GM23248 (cell line): ENCODE measurements at places on chromosomes 6 and 20. TPM values are rescaled to one million over a fixed set of nuclear protein-coding genes. Genes with fewer than 3 reads are reported as not detected.

The TMEM14C gene
- polyA plus RNA-seq = 256 and 272 TPM in 2 replicates

The WFDC10B gene
- not detected in 2 replicates for polyA plus RNA-seq

The ADTRP gene
- polyA plus RNA-seq = 2.6 and 3.4 TPM in 2 replicates

The TEAD3 gene
- 6.9 TPM in 2 replicates for polyA plus RNA-seq

The MMP24 gene
- polyA plus RNA-seq = 0.61 and 0.70 TPM in 2 replicates

The PRRT1 gene
- 2.1 and 2.2 TPM in 2 replicates for polyA plus RNA-seq

The ULBP3 gene
- 3.7 and 4.4 TPM in 2 replicates for polyA plus RNA-seq

The CD93 gene
- polyA plus RNA-seq = 0.03 TPM in 1 of 2 replicates, not detected in the other

The ASIP gene
- polyA plus RNA-seq = not detected in 2 replicates

The CNKSR3 gene
- polyA plus RNA-seq = 1.9 TPM in 2 replicates

The SLC17A1 gene
- polyA plus RNA-seq = not detected in 2 replicates

The PPP1R16B gene
- 0.34 TPM in 1 of 2 replicates, not detected in the other for polyA plus RNA-seq

The FAM184A gene
- 0.25 TPM in 1 of 2 replicates, not detected in the other for polyA plus RNA-seq

The SYCP2 gene
- 0.24 and 0.39 TPM in 2 replicates for polyA plus RNA-seq

The MTRF1L gene
- polyA plus RNA-seq = 21.9 and 22.7 TPM in 2 replicates

DNA sequence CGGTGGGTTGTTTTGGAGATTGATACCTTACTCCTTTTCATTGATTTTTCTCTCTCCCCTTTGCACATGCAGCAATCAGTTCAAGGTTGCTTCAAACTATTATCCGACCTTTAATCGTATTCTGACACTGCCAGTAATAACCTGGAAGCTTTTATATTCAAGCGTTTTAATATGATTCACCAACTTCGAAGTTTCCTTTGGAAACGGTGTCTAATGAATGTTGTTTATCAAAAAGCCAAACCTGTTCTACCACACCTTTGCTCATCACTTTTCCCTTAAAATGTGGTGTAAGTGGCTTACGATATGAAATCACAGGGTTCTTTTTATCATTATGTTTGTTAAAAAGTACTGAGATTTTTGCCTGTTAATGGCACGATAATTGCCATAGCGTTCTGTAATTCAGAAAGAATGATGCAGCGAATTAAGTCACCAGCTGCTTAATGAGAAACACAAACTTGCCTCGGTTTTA lies 660 bp downstream of the STXBP5 start:
- peak; percentile 54 for DNase-seq

GRCh38 chr6:130993292-130993765 lies 69.7 kb downstream of the EPB41L2 start:
- DNase-seq = no peak

DNA sequence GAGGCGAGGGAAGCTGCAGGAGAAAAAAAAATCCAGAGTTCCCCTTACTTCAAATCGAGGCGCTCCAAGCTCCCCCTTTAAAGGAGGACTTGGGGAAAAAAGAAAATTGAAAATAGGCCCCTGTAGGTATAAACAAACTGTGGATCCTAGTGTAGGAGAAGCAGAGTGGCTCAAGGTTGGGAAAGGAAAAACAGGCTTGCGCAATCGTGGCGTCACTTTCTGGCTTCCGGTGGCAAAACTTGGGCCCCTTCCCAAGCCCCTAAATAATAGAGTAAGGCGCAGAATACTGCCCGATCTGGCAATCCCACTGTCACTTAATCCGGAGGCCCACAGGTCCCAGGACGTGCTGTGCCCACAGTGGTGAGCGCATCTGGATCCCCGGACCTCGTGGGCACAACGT lies 8.0 kb downstream of the PAX1 start:
- no peak for DNase-seq

DNA sequence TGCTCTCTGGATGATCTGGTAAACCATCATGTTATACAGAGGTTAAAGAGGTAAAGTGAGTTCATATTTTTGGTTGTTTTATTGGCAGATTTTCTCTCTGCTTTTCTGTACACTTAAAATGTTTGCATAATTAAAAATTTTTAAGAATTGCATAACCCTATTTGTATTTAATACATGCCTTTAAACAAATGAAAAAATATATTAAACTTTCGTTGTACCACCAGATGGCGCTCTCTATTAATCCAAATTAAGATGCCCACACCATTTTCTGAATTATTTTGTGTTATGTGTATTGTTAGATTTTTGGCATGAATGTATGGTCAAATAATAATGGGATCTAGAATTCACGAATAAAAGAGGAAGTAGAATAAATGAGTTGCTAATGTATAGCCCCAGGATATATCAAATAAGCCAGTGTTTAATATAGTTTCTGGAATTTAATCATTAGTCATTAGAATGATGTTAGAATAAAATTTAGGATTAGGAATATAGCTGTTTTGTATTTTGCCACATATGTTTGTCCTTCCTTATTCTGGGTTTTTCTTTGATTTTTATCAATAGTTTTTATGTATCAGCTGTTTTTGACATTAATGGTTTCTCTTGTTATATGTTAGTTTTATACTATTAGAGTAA lies 38.9 kb downstream of the SMAP1 start:
- DNase-seq = peak; percentile 65

- DNase-seq = peak; percentile 20
Measured at GRCh38 chr6:149453597-149454345, 31.0 kb downstream of the ZC3H12D start.

DNA sequence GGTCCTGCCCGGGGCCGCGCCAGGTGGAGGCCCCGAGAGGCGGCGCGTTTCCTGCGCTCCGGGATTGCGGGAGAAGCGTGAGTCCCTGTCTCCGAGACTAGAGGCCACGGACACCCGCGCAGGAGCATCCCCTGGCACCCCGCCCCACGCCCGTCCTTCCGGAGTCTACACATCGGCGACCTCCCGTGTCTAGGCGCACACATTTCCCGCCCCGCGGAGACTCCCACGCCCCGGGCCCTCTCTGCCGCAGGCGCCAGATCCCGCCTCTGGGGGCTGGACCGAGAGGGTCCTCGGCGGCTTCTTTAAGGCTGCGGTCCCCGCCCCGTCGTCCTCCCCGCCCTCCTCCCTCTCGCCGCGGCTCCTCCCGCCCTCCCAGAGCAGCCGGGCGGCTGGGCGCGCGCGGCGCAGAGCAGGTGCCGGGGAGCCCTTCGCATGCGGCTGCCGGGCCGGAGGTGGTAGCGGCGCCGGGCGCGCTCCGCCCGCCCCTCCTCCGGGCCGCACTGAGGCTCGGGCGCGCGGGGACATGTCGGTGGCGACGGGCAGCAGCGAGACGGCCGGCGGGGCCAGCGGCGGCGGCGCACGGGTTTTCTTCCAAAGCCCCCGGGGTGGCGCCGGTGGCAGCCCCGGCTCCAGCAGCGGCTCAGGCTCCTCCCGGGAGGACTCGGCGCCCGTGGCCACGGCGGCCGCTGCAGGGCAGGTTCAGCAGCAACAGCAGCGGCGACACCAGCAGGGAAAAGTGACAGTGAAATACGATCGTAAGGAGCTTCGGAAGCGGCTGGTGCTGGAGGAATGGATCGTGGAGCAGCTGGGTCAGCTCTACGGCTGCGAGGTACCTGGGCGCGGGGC lies at the start of gene PPP1R14C:
PPP1R14C (plus strand) TSS at position 375 of the 846 bp plus-strand sequence; CDS start at position 524, 149 bp downstream.
- peak; percentile 81 for DNase-seq

DNA sequence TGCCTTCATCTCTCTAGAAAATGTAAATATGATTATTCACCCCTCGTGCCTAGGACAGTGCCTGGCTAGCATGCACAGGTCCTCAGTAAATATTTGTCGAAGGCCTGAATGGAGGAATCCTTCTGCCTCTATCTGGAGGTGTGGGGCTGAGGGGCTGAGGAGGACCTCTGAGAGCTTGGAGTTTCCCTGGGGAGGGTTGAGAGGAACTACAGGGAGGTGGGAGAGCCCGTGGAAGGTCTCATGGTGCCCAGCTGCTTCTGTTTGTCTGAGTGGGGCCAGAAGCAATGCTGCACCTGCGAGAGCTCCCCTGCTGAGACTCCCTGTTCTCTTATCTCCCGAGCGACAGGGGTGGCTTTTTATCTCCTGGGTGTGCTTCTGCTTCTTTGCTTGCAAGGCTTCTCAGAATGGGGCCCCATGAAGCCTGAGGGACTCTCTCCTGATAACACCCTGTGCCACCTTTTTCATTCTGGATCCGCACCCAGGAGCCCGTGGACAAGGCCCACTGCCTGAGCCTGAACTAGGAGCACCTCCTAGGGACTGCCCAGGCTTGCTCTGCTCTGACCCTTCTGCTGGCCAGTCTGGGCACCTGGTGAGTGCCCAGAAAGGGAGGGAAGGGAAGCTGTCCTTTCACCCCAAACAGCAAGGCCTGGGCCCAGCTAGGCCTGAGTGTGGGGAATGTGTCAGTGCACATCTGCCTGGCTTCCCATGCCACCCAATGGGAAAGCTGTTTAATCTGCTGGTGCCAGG lies 2.4 kb downstream of the SLC29A1 start:
- no peak for DNase-seq

DNA sequence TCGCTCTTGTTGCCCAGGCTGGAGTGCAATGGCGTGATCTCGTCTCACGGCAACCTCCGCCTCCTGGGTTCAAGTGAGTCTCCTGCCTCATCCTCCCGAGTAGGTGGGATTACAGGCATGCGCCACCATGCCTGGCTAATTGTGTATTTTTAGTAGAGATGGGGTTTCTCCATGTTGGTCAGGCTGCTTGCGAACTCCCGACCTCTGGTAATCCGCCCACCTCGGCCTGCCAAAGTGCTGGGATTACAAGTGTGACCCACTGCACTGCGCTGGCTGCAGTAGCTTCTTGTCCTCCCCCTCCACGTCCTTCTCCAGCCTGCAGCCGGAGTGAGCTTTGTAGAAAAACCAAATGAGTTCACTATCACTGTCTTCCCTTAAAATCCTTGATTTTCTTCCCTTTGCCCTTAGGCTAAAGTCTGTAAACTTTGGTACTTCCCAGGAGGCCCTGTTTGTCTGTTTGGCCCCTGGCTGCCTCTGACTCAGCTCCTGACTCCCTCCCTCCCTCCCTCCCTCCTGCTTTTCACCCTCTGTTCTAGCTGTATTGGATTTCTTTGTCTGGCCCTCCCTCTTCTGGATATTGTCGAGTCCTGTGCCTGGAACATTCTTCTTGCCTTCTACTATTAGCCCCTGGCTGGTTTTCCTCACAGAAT lies 12.9 kb downstream of the PARD6B start:
- peak; percentile 91 for DNase-seq

GRCh38 chr20:3227506-3227905 lies 11.5 kb downstream of the SLC4A11 start:
- DNase-seq = no peak

GRCh38 chr6:166466178-166467122 lies 83.7 kb upstream of the MPC1 start:
- DNase-seq = peak; percentile 93

DNA sequence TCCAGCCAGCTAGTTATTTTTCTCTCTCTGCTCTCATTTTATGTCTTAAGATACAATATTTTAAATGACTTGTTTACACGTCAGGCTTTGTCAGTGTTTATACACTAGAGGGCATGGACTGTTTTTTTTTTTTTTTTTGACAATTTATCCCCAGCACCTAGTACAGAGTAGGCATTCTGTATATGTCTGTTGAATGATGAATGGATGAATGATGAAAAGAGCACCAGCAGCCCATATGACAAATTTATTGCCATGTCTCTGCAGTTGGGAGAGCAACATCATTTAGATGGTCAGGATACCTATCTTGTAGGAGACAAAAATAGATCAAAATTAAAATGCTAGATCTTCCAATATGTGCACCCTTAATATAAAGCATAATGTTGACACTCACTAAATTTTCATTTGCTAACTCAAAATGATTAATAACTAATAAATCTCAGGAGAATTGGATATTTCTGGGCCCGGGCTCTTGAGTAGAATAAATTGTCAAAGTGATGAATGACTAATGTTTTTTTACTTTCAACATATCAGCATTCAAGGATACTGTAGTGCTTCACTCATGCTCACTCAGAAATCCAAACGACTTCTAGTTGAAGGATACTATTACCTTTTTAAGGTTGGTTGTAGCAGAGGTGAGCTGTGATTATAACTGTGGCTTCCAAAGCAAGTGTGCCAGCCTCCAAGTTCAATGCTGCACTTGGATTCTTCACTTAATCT lies 200.0 kb downstream of the PHACTR1 start:
- DNase-seq = no peak

GRCh38 chr20:22974354-22974753 lies 60.8 kb upstream of the SSTR4 start:
- peak; percentile 52 for DNase-seq

DNA sequence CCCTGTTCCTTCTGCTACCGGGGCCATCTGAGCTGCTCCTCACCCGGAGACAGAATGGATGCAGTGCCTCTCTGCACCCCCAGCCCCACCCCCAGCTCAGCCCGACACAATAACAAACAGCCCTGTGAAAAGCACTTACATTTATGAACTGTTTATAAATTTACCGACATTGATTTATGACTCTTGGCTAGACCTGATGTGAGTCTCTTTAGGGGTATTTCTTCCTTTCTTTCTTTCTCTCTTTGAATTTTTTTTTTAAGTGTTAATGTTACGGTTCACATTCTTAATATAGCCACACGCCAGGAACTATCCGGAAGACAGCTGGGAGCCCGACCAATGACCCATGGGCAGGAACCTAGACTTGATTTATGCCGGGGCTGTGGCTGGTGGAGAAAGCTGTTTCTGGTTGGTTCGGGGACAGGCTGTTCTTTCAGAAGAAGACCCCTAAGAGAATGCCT lies 266.3 kb downstream of the CDC5L start:
- no peak for DNase-seq

DNA sequence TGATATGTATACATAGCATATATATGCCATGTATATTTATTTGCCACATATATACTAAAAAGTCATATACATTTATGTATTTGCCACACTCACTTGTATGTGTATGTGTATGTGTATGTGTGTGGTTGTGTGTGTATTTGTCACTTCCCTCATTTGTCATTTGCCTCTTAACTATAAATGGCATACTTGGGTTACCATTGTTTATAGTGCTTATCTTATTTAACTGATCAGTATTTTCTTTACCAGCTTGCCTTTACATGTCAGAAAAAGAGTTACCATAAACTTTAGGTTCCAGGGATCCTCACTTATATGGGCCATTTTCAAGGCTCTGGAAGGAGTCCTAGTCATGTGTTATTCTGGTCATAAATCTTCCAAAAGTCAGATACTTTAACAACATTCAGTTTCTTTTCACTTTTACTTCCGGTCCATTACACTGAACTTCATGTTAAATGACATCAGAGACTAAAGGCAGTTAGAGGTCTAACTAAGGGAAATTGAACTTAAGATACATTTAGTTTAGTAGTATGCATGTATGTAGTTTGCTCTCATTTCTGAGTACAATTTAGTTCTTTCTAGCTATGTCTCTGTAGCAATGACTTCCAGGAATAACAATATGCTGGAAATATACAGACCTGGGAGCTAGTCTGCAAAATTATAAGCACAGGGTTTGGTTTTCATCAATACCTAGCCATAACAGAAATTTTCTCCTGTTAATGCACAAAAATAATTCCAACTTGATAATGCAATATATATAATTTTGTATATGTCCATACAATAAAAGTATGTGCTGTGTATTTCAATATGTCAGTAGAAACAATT lies 33.7 kb upstream of the HIVEP1 start:
- no peak for DNase-seq

- DNase-seq = peak; percentile 52
Measured at GRCh38 chr6:89145091-89145955, 532 bp upstream of the PM20D2 start.

GRCh38 chr6:165002866-165003265 lies 306.5 kb downstream of the C6orf118 start:
- no peak for DNase-seq

GRCh38 chr6:99802396-99803031 lies 191.5 kb downstream of the MCHR2 start:
- DNase-seq = no peak
